Amniotic epithelial cell (primary cell): ENCODE measurements at places on chromosomes 6 and 20.

GRCh38 chr20:40317156-40317790 lies 371.8 kb downstream of the MAFB start:
- DNase-seq = no peak

DNA sequence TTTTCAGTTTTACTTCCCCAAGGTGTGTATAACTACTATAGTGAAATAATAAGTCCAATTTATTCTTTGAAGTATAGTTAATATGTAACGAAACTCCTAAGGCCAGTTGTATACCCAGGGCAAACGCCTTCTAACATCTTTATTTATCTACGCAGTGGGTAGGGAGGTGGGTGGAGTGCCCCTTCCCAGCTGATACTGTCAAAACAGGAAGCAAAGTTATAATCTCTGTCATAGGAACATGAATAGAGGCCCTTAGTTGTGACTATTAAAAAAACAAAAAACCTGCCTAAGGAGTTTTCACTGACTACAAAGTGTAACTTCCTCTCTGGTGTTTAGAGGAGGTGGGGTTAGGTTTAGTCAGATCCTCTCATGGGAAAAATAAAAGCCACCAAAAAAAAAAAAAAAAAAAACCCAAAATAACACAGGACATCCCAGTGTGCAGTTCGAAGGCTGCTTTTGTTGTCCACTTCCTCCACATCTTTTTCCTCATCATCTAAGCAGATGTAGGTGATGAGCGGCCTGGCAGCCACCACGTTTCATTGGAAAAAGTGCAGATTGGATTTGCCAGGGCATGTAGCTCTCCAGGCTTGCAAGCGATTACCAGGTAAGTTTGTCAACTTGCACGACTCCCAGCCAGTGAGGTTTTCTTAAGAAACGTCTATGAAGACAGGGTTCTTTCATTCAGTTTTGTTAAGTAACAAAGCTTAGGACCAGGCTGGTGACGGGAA lies 58.7 kb downstream of the UTRN start:
- no peak for DNase-seq

GRCh38 chr6:166775180-166775922 lies 148.3 kb upstream of the RPS6KA2 start:
- DNase-seq = peak; percentile 62

GRCh38 chr20:35395728-35396127 lies 16.0 kb downstream of the UQCC1 start:
- DNase-seq = peak; percentile 58

DNA sequence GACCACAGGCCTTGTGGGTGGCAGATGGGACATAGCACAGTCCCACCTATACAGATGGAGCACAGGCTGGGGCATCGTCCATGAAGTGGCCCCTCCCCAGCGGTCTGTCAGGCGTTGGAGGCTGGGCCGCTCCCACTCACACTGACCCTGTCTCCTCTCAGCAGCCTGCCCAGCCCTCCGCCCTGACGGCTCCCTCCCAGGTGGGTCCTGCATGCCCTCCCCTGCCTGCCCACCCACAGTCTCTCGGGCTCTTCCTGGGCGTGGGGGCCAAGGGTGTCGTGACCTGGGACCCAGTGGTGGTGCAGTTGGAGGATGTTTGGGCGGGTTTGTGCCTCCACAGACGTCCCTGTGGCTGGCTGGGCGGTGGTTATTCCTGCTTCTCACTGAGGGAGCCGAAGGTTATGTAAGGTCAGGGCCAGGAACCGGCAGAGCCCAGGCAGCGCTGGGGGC lies 22.3 kb downstream of the COL20A1 start:
- DNase-seq = no peak

- DNase-seq = peak; percentile 37
Measured at GRCh38 chr6:139981066-139981624, 606.7 kb upstream of the CITED2 start.

DNA sequence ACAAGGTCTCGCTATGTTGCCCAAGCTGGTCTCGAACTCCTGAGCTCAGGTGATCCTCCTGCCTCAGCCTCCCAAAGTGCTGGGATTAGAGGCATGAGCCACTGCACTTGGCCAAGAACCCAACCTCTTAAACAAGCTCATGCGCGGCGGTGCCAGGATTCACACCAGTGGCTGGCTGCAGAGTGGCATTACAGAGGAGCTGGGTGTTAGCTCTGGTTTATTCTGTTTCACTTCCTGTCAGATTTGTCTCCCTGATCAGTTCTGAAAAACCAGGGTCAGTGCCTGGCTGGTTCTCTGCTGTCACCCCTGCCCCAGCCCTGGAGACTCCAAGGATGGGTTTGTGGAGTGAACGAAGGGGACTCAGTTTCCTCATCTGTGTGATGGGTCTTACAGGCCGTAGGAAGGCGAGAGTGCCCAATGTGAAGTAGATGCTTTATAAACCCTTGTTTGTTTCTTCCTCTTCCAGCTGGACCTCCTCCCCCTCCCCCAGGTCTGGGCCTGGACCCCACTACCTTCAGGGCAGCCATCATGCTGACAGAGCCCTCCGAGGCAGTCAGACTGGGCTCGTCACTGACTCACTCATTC lies 63.4 kb downstream of the UBE2V1 start:
- DNase-seq = no peak
